ENCODE measurements at places on chromosomes 11 and 22.

DNA sequence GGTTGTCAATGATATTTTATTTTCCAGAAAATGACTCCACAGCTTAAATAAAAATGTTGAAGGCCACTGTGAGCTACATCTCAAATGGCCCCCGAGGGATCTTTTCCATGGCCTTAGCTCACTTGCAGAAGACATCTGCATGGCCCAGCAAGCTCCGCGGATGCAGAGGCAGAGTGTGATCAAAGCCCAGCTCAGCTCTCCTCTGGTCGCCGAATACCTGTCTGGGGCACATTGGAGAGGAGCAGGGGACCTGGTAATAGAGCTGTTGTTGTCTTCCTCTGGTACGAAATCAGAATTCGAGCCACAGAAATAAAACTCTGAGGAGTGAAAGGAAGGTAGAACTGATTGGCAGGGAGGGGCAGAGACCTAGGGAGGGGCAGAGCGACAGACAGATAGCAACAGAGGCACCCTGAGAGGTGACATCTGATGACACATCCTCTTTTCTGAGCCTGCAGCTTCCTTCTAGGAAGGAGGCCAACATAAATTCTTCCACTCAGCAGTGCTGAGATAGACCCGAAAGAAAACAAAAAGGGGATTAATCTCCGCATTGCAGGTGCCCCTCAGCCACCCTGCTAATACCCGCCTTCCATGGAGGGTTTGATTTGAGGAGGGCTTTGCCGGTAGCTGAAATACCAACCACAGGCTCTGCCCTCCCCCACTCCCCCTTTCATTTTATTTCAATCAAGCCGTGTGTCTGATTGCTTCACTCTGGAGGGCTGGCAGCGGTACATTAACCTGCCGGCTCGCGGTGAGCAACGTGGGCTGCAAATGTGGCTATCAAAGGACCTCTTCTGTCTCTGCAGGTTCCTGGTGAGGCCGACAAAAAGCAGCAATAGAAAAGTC lies 759.4 kb downstream of the OPCML start:
- no peak for DNase-seq

DNA sequence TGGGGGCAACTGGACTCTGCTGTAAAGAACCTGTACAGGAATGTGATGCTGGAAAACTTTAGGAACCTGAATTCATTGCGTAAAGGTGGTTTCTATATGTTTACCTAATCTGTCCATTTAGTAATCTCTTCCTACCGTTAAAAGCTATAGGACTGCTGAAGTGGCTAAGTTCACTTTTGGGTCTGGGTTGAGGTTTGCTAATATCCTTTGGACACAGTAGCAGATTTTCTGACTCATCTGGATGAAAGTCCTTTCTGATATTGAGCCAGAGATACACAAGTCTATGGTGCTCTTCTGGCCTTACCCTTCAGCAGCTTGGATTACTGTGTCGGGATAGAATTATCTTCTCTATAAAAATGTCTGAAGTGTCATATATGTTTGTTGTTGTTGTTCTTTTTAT lies 16.9 kb downstream of the ZNF215 start:
- DNase-seq, result no peak

DNA sequence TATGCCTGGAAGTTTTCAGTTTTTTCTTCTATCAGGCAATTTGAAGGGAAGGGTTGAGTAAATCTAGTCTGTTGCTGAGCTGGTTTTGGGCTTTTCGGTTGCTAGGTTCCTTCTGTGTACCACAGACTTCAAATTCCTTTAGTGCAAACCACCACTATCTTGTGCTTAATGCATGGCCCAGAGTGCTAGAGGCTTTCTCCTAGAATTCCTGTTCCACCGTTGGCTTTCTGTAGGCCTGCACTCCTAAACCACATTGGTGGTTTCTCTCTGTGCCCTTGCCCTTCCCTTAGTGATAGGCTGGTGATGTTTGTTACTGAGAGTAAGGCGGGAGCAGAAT lies 47.1 kb upstream of the CTSC start:
- no peak for DNase-seq

- no peak for DNase-seq
These were observed 216.3 kb upstream of the PGR start for GRCh38 chr11:101345891-101346290.

DNA sequence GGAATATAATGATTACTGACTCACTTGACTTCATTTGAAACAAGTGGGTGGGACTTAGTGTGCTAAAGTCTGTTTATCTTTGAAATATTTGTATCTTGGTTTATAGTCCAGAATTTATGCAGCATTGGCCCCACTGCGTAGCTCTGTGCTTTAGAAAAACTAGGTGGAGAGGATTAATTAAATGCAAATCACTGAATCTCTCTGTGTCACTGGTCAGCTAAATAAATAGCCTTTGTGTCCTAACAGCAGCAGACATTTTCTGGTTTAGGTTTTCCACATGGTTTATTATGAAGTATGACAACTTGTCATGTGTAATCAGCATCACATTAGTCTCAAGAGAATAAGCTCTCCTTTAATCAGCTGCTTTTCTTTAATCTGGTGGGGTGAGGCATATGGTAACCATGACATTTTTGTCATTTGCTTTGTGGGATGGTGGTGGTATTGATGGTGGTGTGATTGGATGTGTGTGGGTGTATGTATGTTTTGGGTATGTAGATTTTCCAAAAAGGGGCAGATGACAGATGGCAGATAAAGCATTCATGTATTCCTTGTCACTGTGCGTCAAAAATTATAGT lies 33.9 kb downstream of the BCL2L13 start:
- no peak for DNase-seq

All from ecto neural progenitor cell (in vitro differentiated cells).